ENCODE measurements at places on chromosomes 11 and 22.

GRCh38 chr22:46117206-46118199 is 32.8 kb upstream of the PPARA start:
- DNase-seq: no peak

DNA sequence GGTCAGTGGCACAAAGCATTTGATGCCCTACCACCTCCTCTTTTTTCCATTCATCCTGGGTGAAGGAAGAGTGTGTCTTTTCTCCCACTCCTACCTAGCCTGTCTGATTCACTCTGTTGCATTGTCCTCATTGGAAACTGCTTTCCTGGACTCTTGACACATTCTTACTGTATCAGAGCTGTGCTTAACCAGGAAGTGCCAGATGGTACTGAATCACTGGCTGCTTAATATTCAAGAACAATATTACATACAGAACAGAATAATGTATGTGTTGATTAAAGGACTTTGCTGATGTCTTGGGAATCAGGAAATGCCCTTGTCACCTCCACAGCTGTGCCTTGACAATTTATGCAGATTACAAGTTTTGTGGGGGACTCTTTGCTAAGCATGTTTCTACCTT is 44.4 kb downstream of the SVIP start:
- no peak for DNase-seq

GRCh38 chr11:18785411-18785810 is 6.2 kb downstream of the PTPN5 start:
- no peak for DNase-seq

GRCh38 chr11:134001596-134001995 is 44.8 kb upstream of the IGSF9B start:
- DNase-seq: no peak

- DNase-seq: no peak
Measured at GRCh38 chr11:9047964-9048523, 43.4 kb downstream of the SCUBE2 start.

DNA sequence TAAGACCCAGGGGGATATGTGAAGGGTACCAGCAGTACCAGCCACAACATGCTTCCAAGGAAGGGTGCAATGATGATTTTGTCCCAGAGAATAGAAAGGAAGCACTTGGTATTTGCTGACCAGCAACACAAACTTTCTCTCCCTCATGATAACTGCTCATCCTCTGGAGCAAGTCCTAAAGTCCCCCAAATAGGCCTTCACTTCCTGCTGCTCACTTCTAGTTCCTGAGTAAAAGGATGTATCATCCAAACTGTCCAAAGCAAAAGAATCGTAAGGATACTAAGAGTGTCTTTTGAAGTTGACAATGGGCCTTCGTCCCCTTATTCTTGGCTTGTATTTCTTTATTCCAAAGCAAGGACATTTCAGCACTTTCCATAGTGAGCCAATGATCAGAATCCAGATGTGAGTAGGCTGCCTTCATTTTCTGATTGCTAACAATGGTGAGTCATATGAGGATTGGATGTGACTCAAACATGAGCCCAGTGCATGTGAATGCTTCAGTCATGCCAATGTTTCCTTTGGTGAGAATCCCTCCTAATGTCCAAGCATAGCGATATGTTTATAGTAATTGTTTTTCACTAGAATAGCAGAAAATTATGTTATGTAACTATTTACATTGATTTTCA is 243.4 kb upstream of the POU2AF2 start:
- DNase-seq: no peak

GRCh38 chr11:67126986-67127385 is 7.9 kb downstream of the KDM2A start:
- no peak for DNase-seq

GRCh38 chr11:77512092-77512491 is 38.2 kb upstream of the PAK1 start:
- DNase-seq: no peak

GRCh38 chr11:97506076-97506759 is 1116.4 kb downstream of the JRKL start:
- DNase-seq: no peak

GRCh38 chr11:120056301-120057027 is 81.4 kb downstream of the TRIM29 start:
- no peak for DNase-seq

DNA sequence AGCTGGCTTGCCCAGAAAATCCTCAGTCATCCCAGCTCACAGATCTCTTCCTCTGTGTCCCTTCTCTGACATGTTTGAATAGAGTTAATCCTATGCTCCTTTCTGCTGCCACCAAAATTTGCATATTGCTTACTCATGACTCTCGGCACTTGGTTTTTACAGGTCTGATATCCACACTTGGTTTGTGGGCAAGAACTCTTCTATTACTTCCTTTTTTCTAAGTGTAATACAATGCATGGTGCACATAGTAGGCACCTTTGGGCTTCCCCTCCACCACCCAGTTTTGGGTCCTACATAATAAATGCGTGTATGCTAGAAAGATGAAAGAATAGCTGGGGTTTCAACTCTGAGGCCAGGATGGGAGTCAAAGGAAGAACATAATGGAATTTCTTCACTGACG is 69.7 kb upstream of the GRK3 start:
- no peak for DNase-seq

GRCh38 chr11:28770806-28771205 is 662.6 kb downstream of the METTL15 start:
- DNase-seq: no peak

GRCh38 chr11:12150831-12151382 is 40.5 kb downstream of the MICAL2 start:
- DNase-seq: no peak

DNA sequence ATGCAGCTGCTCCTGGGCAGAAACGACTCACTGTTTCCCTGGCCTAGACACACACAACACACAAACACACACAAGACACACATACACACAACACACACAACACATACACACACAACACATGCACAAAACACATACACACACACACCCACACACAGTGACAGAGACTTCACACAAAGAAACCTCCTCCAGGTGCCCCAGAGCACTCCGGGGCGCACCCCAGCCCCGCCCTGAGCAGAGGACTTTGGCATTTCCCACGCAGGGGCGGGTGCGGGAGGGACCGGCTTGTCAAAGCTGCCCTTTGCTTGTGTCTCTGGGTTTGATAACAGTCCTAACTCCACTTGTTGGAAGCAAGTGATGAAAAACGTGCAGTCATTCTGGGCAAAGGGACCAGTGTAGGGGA is 6.5 kb downstream of the APOBEC3A start:
- no peak for DNase-seq

DNA sequence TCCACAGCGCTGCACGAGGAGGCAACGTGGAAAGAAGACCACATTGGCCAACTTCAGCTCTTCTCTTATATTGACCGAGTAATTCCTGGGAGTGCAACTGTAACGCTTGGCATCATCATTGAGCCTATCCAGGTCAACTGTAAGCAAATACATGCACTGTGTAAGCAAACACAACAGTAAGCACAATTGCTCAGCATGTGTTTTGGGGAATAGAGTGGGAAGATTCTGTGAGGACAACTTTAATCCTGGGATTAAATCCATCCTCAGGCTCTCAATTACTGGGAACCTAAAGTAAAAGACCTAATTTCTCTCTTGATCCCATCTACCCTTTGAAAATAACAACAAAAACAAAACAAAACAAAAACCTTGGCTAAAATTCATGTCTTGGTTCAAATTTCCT is 109.5 kb upstream of the DDI1 start:
- DNase-seq: no peak

DNA sequence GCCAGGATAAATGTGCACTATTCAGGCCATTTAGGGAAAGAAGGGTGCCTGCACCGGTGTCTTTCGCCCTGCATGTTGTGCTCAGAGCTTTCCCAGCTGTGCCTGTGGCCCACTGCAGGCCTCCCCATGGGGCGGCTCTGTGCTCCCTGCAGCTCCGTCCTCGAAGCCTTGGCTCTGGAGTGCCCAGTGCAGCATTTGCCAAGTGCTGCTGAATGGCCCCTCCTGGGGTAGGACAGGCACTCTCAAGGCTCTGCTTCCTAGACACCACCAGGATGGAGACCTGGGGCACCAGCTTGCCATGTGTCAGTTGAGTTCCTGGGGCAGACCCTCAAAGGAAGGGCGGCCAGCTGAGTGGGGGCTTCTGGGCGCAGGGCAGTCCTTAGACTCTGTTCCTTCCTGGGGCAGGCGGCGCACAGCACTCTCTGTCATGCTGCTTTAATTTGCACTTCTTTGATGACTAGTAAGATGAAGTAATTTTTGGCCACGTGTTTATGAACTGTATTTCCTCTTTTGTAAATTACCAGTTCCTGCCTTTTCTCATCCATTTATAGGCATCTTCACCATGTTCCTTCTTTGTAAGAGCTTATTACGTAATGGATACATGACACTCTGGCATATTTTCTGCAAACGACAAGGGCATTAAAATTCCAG is 32.1 kb upstream of the GNB1L start:
- DNase-seq: no peak

GRCh38 chr22:46721501-46722085 is 16.5 kb downstream of the CERK start:
- no peak for DNase-seq

- no peak for DNase-seq
Measured at GRCh38 chr11:88117281-88117858, 57.9 kb downstream of the RAB38 start.

- no peak for DNase-seq
Measured at GRCh38 chr11:121801394-121801748, 314.6 kb downstream of the BLID start.

DNA sequence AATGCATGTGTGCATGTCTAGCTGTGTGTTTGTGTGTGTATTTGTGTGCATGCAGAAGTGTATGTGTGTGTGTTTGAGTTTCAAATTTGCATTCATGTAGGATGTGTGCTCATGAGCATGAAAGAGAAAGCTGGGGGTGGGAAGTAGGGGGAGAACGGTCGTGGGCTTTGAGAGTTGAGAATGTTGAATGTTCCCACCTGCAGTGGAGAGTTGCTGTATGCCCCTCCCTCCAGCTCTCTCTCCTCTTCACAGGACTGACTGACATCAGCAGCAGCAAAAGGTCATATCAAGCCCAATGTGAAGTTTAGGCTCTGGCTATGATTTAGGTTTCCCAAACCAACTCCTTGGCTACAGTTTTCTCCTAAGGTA is 63.8 kb upstream of the RRAS2 start:
- no peak for DNase-seq

DNA sequence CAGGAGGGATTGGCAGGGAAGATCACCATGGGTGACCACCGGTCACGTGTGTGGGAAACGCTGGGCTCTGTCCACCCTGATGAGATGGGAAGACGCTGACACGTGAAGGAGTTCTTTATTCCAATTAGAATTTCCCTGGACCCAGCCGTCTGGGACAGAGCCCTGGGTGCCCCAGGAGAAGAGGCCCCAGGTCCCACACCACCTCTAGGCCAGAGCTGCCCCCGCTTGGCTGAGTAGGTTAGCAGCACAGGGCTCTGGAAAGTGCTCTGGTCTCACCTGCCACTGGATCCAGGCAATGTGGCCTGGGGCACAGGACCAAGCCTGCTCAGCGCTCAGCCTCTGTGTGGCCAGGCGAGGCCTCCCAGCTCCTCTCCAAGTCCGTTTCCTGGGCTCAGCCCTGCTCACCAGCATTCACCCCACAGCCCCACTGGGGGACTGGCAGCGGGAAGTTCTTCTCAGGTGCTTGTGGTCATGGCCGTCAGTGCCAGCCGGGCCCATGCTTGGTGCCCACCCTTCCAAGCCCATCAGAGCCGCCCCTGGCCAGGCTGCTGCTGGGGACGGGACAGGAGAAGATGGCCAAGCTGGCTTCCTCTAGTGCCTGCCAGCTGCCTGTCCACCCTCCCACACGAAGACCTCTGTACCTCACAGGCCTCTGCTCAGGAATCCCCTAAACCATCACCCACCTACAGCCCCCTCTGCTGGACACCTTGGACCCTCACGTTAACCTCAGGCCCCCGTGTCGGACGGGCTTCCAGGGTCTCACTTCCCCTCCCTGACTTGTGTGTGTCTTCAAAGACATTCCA is 62.5 kb upstream of the FGF3 start:
- DNase-seq: no peak

DNA sequence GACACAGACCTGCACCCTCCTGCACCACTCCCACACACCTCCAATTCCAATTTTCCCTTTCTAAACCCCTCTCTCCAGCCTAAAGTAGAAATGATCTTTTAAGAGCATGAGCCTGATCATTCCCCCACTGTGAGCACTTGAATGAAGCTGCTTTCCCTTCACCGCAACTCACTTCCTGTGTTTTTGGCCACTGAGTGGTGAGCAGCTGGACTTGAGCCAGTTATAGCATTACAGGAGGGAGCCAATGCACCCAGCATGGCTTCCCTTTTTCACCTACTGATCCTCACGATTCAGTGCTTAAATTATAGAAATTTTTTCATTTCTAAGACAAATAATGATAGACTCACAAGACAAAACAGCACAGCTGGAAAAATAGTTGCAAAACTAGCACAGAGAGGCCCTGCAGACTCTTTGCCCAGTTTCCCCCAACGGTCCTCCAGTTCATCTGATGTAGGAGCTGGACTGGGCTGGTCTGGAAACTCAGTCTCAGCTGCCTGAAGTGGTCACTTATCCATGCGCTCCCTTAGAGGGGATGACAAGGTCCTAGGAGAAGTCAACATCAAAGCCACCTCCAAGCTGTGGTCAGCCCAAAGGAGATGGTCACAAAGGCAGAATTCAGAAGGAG is 9.7 kb upstream of the APOL4 start:
- DNase-seq: no peak

- DNase-seq: no peak
Measured at GRCh38 chr11:65436412-65437032, 13.9 kb downstream of the NEAT1 start.

DNA sequence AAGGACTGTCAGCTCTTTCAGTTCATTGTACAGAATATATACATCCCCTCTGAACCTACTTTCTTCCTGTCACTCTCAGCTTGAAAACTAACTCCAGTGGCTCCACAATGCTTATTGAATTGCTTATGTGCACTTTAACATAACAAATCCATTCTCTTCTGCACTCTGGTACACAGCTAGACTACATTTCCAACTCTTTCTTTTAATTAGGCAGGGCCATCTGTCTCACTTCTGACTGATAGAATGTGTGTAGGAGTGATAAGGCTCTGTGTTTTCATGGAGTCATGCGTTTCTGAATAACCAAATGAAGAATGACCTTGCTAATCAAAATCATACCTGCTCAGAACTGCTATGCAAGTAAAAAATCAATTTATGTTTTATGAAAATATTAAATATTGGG is 278.5 kb upstream of the CCDC179 start:
- DNase-seq: no peak

DNA sequence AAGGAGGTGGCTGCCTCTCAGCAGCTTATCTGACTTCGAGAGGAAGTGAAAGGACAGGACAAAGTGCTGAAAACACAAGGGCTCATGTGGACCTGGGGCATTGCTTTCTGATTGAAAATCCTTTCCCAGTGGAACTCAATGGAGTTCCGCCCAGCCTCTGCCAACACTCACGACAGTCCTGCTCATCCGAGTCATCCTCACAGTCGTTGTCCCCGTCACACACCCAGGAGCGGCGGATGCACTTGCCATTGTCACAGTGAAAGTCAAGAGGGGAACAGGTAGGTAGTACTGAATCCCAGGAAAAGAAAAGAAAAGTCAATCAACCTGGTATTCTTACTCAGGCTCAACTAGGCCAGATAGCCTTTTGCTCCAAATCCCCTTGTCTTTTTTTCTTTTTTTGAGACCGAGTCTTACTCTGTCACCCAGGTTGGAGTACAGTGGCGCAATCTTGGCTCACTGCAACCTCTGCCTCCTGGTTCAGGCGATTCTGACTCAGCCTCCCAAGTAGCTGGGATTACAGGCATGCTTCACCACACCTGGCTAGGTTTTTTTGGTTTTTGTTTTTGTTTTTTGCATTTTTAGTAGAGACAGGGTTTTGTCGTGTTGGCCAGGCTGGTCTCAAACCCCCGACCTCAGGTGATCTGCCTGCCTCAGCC is 18.1 kb downstream of the LRP4 start:
- DNase-seq: no peak

Data from NCI-H1105 (cell line).